Fibroblast of skin of right quadriceps (primary cell): ENCODE measurements at places on chromosomes 2 and 18.

DNA sequence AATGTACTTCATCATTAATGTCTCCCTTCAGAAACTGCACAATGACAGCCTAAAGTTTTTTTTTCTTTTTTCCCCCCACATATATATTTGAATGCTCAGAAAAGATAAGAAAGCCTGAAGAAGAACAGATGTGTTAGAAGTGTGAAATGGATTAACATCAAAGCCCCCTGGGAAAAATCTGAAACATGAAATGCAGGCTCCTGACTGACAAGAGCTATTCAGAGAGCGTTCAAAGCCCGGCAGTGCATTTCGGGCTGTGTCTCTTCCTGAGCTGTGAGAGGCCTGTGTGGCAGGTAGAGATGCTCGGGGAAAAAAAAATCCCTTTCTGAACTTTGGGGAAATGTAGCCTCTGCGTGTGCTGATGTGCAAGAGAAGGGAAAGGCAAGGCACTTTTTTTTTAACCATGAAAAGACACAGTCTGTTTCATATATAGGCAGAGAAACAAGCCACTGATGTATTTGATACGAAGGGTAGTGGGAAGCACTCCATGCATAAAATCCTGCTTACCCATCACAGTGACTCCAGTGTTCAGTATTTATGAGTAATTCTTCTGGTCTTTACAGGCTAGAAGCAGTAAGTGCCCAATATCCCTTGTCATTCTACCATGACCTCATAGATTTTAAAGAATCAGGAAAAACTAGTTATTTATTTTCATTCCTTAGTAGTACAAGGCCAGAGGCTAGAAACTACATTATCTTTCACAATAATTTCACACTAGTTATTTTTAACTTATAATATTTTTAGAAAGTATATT, 1574.2 kb upstream of the PIK3C3 start:
- peak; percentile 78 for DNase-seq

DNA sequence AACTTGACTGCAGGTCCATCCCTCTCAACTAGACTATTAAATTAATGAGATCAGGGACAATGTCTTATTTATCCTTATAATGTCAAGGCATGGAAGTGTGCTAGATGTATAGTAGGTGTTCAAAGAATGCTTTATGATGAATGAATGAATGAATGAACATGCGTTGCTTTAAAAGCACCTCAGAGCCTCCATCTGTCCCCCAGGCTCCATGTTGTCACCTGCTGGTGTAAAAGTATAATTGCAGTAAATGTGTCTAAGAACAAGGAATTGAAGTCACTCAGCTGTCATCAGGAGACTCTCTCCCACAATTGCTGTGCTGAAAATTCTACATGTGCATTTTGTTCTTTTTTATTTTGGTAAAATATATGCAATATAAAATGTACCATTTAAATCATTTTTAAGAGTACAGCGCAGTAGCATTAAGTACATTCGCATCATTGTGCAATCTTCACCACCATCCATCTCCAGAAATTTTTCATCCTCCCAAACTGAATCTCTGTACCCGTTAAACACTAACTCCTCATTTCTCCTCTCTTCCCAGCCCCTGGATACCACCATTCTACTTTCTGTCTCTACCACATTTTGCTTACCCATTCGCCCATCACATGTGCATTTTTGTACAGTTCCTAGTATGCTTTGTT, 52.6 kb downstream of the GNAL start:
- no peak for DNase-seq

- no peak for DNase-seq
Observed at GRCh38 chr2:134391751-134392160, 137.9 kb downstream of the MGAT5 start.

- DNase-seq, result peak; percentile 55
Observed at GRCh38 chr2:197258580-197258979, 52.0 kb downstream of the ANKRD44 start.

- DNase-seq, result peak; percentile 19
Observed at GRCh38 chr2:101983486-101983885, 8.3 kb upstream of the IL1R2 start.

DNA sequence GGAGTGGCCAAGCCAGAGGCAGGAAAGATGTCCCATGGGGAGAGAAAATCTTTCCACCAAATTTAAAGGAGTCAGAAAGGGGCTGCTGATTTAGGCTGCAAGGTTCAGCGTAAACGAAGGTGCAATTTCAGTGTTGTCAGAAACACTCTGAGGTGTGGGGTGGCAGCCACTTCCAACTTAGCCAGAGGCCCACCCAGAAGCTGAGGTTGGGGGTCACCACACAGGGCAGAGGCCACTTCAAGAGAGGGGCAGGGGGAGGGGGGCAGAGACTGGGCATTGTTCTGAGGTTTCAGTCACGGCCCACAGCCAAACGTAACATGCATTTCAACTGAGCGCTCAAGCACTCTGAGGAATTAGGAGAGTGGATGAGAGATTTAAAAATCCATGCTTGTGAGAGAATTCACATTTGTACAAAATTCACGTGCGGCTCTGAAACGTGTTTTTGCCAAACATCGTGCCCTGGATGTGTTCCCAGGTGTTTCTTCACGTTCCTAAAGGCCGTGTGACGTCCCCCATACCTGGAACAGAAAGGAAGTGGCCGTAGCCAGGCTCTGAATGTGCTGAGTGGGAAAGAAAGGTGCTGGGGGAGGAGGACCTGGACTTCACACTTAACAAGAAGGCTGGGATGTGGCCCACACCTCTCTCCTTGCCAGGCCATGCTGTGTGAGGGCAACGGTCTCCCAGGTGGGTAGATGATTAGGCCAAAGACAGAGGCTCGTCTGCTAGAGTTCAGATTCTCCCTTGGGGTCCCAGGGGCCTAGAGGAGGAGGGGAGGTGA, 19.5 kb upstream of the BOK start:
- DNase-seq, result no peak

DNA sequence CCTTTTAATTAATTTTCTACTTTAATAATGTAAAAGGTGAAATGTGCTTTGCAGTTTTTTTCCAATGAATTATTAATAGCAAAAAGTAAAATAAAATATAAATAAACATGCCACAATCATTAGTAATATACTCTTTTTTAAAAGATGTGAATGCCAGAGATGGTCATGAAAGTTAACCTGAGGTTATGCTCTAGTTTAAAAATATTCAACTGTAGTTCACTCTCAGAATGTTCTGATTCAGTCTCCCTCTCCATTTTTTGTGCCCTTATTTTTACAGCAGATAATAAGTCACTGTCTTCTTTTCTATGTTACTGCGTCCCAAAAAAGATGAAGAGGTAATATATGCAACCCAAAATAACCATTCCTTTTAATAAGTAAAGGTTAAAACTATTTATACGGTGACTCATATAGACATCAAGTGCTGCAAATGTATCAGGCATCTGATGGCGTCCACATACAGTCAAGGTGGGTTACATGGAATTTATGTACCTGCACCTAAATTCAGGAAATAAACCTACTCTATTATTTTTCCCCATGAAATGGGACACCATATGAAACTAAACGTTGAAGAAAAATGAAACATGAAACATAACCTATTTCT, 153.6 kb upstream of the ZNF804A start:
- DNase-seq, result no peak

- DNase-seq, result no peak
Observed at GRCh38 chr18:55605733-55606338, 17.8 kb upstream of the TCF4 start.

DNA sequence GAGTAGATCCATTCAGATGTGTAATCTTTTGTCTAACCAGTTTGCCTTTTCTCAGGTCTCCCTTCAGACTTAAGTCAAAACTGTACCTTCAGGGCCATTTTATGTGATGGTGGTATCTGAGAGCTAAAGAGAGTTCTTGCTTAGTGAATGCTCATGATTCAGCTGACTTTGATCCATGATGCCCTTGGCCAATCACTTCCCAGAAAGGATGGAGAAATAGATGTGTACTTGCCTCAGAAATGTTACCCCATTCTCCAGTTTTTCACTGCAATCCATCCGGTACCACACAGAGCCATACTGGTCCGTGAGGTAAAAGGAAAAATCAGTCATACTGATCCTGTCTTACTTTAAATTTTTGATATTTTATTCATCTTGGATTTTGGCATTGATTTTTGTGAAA, 234.8 kb upstream of the PIK3C3 start:
- no peak for DNase-seq

GRCh38 chr2:46431481-46432235, 47.7 kb upstream of the TMEM247 start:
- peak; percentile 12 for DNase-seq

- DNase-seq, result peak; percentile 84
Observed at GRCh38 chr2:95728878-95729596, 137.2 kb downstream of the TRIM43 start.

- no peak for DNase-seq
Observed at GRCh38 chr2:155350783-155351580, 652.5 kb downstream of the KCNJ3 start.

DNA sequence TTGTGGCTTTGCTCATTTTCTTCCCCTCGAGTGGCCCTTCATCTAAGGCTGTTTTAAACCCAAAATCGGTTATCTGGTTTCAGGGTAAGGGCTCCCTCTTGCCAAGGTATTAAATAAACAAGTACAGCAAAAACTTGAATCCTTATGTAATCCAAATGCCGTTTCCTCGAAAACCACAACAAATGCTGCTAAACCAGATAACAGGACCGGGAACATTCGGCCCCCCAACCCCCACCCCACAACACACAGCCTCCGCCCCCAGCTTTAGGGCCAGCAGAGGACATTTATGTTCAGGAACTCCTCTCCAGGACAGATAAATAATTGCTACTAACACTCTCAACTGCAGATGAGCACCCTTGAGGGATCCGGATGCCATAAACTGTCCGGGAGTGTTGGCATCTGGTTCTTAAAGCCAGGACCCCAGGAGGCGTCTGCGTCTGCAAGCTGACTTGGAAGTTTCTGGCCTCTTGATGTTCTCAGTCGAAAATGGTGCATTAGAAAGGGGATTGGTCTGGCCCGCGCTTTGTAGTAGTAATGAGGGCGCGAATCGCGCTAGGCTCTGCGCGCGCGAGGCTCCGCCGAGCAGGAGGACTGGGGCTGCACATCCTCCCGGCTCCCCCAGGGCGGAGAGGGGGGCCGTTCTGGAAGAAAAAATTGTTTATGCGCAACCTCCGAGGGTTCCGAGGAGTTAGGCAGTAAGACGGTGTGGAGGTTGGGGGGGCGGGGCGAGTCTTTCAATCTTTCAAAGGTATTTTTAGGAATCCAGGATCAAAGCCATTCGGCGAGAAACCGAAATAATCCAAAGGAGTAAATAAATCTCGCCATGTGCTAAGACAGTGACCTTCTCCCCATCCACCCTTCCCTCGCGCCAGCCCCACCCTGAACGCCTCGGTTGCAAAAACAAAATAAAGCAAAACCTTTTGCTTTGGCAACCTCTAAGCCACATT, 3.9 kb upstream of the ID2 start:
- peak; percentile 81 for DNase-seq

DNA sequence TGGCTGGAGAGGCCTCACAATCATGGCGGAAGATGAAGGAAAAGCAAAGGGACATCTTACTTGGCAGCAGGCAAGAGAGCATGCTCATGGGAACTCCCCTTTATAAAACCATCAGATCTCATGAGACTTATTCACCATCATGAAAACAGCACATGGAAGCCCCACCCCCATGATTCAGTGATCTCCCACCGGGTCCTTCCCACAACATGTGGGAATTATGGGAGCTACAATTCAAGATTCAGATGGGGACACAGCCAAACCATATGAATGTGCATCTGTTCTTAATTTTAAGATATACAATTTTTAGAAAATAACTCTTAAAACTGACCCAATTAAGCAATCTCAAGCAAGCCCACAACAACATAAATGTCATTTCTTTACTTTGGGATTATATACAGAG, 12.6 kb downstream of the C18orf63 start:
- peak; percentile 79 for DNase-seq

GRCh38 chr2:128325611-128326181, 7.0 kb upstream of the HS6ST1 start:
- no peak for DNase-seq

DNA sequence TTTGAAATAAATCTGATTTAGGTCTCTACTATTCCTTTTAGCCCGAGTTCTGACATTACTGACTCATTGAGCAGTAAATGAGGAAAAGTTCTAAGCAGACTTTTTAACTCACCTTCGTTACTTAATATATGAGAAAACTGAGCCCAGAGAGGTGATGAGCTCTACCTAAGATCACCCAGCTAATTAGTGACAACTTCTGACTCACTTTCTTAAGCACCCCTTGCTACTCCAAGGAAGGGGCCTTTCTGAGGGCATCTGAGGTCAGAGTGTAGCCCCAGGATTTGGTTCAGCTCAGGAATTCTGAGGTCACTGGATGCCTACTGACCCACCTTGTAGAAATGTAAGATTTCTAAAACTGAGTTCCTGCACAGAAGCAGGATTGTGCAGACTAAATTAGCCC, 102.2 kb upstream of the FZD5 start:
- DNase-seq, result no peak

DNA sequence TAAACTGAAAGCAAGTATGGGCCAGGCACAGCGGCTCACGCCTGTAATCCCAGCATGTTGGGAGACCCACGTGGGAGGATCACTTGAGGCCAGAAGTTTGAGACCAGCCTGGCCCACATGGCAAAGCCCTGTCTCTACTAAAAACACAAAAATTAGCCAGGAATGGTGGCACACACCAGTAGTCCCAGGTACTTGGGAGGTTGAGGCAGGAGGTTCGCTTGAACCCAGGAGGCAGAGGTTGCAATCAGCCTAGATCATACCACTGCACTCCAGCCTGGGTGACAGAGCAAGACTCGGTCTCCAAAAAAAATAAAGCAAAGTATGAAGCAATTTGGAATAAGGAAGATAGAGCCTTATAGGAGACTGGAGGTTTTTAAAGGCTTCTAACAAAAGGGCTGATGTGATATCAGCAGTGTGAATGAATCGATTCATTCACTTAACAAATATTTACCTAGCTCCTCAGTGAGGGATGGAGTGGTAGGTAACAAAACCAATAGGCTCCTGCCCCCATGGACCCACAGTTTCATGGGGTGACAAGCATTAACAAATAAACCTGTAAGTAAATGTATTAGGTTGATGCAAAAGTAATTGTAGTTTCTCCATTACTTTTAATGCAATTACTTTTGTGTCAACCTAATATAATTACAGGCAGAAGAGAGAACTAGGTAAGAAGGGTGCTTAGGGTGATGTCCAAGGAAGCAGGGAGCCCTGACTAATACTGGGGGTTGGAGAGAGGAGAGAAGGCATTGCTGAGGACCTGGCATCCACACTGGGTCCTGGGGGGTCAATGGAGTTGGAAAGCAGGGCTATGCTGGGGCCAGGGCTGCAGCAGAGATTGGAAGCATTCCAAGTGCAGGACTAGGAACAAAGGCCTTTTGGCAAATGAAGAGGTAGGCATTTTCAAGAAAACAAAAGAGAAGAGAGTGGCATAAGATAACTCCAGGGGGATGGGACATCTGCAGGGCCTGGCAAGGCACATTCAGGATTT, 195.4 kb upstream of the ARL4C start:
- no peak for DNase-seq
